Stimulated activated CD4-positive, alpha-beta T cell treated with anti-CD3 and anti-CD28 coated beads, Interleukin-4, amount 100 ng/mL, for 48 hours (primary cell): ENCODE measurements at places on chromosomes 4 and X.

GRCh38 chr4:67558493-67558892 lies at the start of gene STAP1:
TSS of gene STAP1 (plus strand) at chr4:67558727. CDS start at chr4:67558810, 83 bp downstream.
- no peak for DNase-seq

DNA sequence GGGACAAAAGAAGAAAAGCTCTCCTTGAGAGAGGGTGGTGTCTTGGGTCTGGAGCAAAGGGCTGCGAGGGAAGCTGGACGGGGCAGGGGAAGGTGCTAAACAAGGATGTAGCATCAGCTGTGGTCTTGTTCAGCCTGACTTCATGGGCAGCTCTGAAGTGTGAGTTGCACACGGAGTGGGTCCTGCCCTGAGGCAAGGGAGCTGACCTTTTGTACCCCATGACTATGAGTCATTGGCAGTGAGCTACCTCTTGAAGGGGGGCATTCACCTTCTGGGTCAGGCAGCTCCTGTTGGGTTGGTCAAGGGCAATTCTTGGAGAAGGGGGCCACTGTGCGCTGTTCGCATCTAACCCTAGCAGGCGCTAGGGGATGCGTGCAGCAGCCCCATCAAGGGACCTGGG lies 151.8 kb downstream of the SMIM20 start:
- DNase-seq, result no peak

- DNase-seq, result no peak
Measured at GRCh38 chr4:101279377-101279871, 67.9 kb downstream of the PPP3CA start.

GRCh38 chrX:68556036-68556435 lies 57.2 kb downstream of the YIPF6 start:
- DNase-seq, result no peak

GRCh38 chrX:10102046-10102704 lies 54.6 kb upstream of the CLCN4 start:
- DNase-seq, result no peak

- DNase-seq, result no peak
Measured at GRCh38 chr4:178296669-178297068, 854.4 kb upstream of the AGA start.

GRCh38 chr4:20520901-20521300 lies 179.4 kb upstream of the PACRGL start:
- no peak for DNase-seq

DNA sequence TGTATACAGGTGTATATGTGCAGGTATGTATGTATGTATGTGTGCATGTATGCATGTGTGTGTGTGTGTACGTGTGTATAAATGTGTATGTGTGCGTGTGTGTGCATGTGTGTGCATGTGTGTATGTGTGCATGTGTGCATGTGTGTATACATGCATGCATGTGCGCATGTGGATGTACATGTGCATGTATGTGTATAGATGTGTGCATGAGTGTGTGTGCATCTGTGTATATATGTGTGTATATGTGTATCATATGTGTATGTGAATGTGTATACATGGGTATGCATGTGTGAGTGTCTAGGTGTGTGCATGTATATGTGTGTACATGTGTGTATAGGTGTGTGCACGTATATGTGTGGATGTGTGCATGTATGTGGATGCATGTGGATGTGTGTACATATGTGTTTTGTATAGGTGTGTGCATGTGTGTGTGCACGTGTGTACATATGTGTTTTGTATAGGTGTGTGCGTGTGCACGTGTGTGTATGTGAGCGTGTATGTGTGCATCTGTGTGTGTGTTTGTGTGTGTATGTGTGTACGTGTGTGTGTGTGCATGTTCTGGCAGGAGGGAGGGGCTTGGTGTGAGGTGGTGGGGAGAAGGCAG lies 6.0 kb downstream of the BGN start:
- no peak for DNase-seq

DNA sequence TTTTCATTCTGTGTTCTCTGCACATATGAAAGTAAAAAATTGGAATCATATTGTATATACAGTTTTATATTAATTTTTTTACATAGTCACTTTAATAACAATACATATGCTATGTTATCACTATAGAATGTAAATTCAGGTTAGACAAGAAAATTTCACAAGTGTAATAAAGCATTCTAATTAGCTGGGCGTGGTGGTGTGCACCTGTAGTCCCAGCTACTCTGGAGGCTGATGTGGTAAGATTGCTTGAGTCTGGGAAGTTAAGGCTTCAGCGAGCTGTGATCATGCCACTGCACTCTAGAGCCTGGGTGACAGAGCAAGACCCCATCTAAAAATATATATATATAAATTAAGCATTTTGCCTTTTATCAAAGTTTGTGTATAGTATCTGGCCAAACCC lies 95.7 kb downstream of the ANXA3 start:
- no peak for DNase-seq

DNA sequence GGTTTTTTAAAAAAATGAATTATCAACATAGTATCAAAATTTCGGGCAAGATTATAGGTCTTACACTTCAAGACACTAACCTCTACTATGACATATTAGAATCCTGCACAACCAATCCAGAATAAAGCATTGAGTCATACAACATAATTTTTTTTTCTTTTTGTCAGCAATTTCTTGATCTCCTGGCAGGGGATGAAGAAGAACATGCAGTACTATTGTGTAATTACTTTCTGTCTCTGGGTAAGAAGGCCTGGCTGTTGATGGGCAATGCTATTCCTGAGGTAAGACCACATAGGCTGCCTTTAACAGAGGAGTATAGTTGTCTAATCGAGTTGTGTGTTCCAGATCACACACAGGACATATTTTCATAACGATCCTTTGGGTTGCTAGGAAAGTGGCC lies 67.5 kb downstream of the FBXL5 start:
- DNase-seq, result no peak

DNA sequence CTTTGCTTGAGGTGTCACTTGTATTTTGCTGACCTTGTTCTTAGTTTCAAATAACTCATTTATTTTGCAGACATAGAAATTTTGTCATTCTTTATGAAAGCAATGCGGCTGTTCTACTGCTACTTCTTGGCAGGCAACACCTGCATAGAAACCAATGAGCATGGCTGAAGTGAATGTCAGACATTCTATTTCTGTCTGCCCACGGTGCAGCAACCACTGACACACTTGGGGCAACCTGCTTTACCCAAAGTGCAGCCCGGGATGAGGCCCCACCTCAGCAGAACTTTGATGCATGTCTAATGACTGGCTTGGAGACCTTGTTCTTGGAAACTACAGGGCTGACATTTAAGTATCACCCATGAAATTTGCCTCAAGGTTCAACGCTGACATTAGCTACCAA lies 93.6 kb downstream of the RBM47 start:
- no peak for DNase-seq

DNA sequence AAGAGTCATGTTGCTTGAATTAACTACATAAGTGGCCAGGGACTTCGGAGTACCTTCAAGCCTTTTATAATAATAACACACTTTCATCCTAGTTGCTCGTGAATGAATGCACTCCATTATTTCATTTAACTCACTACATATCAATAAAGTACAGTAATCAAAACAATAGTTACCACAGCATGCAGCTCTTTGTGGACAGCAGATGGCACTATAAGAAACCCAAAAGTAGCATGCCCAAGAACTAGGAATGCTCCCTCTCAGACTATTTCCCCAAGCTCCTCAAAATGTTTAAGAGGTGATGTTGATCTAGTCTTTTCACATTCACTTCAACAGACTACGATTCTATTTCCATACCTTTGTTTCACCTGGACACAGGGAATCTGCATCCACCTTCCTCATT lies 500.8 kb upstream of the DIAPH2 start:
- DNase-seq, result no peak

DNA sequence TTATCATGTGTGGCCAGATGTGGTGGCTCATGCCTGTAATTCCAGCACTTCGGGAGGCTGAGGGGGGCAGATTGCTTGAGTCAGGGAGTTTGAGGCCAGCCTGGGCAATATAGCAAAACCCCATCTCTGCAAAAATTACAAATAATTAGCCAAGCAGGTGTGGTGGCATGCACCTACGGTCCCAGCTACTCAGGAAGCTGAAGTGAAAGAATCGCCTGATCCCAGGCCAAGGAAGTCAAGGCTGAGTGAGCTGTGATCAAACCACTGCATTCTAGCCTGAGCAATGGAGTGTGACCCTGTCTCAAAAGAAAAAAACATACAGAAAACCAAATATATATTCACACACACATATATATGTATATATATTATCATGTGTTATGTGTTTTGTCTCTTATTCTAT lies 15.0 kb downstream of the APELA start:
- DNase-seq, result no peak

GRCh38 chr4:141144207-141144606 lies 10.9 kb upstream of the RNF150 start:
- DNase-seq, result no peak

DNA sequence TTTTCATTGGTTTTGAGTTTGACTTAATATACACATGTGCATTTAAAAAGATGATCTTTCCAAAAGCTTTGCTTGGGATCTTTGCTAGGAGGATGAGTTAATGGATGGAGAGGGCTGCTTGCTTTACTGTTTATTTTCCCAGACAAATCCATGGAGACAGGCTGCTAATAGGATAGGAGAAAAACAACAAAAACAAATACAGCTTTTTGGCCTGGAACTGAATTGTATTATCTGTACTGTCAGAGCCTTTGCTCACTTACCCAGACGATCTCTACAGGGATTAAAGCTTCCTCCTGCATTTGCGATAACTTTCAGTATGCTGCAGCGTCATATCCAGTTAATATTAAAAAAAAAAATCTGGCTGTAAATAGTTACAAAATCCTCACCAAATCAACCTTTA lies 190.8 kb upstream of the NUDT6 start:
- DNase-seq, result no peak

DNA sequence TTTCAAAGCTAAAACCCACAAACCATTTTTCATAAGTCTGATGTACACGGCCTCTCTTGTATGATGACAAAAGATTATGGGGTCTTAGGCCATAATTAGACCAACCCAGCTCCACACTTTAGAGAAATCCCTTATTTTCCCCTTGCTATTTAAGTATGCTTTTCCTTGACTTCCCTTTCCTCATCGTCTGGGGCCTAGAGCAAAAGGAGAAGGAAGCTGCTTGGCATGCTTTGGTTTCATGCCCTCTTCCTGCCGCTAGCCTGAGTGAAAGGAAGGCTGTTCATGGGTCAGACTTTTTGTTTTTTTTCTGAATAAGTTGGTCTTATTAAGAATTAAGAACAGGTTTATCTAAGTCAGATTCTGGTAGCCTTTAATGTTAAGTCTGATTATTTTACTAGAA lies 10.6 kb upstream of the RASGEF1B start:
- DNase-seq, result no peak

GRCh38 chrX:50812995-50813842 lies 775 bp downstream of the SHROOM4 start:
- DNase-seq, result no peak

- DNase-seq, result no peak
Measured at GRCh38 chrX:101260435-101260834, 30.7 kb downstream of the TAF7L start.

DNA sequence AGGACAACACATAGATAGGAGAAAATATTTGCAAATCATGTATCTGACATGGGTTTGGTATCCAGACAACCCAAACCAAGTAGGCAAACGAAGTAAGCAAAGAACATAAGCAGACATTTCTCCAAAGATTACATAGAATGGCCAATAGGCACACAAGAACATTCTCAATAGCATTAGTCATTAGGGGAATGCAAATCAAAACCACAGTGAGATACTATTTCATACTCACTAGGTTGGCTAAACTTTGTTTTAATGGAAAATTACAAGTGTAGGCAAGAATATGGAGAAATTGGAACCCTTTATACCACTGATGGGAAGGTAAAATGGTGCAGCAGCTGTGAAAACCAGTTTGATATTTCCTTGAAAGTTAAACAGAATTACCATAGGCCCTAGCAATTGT lies 74.7 kb downstream of the CHRNA9 start:
- no peak for DNase-seq

DNA sequence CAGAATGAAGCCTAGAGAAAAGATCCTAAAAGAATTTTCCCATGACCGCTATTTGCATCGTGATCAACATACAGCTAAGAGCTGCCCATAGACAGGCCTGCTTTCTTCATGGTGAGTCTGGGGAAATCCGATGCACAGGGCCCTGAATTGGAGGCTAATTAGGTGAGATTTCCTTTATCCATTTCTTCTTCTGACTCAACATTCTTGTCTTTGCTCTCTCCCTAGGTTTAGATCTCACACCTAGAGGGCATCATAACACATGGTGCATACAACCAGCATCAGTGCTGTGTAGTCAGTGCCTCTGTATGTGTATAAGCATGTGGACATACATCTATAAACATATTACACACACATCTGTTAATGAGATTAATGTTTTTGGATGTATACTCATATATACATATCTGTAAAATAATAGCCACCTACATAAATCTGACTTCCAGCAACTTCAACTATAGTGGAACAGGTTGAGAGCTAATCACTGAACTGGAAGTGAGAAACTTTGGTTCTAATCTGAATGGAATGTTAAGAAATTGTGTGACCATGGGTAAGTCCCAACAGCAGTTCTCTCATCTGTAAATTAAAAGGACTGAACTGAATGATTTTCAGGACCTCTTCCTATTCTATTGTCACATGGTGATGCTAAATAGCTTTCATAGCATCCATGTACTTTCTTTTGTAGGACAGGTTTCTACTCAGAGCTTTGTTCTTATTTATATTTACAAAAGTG lies 17.5 kb downstream of the GATB start:
- no peak for DNase-seq

- no peak for DNase-seq
Measured at GRCh38 chr4:159823743-159824142, 720.9 kb downstream of the RAPGEF2 start.

DNA sequence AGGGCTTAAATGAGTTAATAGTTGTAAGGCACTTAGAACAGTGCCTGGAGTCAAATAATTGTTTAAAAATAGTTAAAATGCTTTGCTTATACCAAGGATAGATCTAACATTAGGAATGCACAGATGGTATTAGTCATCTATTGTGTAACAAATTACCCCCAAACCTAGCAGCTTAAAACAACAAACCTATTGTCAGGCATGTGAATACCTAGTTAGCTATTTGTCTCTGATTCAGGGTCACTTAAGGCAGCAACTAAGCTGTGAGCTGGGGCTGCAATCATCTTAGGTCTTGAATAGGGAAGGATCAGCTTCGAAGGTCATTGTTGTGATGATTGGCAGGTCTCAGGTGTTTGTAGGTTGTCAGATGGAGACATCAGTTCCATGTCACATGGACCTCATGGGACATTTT lies 42.4 kb upstream of the AGA start:
- no peak for DNase-seq

GRCh38 chrX:21799767-21800166 lies 39.6 kb upstream of the MBTPS2 start:
- DNase-seq, result no peak
